T-cell (primary cell): ENCODE measurements at places on chromosomes 16 and 17. TPM values are rescaled to one million over a fixed set of nuclear protein-coding genes. Genes with fewer than 3 reads are reported as not detected.

Gene CDRT15L2
- total RNA-seq = not detected

Gene CBFA2T3
- 2.1 TPM for total RNA-seq

Gene KRTAP3-1
- not detected for total RNA-seq

- no peaks in the 10 kb centered on the region for H3K4me1 ChIP-seq
- no peak overlapping the region for H3K4me3 ChIP-seq
These were observed 93.6 kb upstream of the DYNLRB2 start for GRCh38 chr16:80447241-80447640.

- H3K4me1 ChIP-seq = no peaks in the 10 kb centered on the region
- no peak for DNase-seq
- H3K27me3 ChIP-seq = no peaks in the 10 kb centered on the region
- no peak overlapping the region for H3K27ac ChIP-seq
These were observed 53.6 kb downstream of the TEX2 start for GRCh38 chr17:64209356-64209941.

DNA sequence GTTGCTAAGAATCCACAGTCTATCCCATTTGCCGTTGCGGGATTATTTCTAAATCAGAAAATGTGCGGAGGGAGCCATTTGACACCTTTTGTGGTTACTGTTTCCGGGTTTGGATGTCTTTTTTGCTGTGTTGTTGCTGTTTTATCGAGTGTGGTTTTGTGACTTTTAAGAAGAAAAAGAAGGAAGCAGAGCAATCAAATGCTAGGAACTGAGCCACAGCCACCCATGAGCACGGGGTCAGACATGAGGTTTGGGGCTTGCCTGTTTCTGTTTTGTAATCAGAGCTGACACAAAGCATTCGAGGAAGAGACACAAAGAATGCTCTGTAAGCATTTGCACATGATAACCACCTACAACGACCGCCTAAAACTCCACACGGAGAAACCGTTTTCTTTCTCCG is 53.1 kb upstream of the CHMP6 start:
- no peaks in the 10 kb centered on the region for H3K27me3 ChIP-seq
- H3K36me3 ChIP-seq = peaks cover 16% of the 10 kb centered on the region
- H3K27ac ChIP-seq = peak overlapping the region; percentile 21
- peaks cover 17% of the 10 kb centered on the region for H3K4me1 ChIP-seq
- H3K4me3 ChIP-seq = no peak overlapping the region

DNA sequence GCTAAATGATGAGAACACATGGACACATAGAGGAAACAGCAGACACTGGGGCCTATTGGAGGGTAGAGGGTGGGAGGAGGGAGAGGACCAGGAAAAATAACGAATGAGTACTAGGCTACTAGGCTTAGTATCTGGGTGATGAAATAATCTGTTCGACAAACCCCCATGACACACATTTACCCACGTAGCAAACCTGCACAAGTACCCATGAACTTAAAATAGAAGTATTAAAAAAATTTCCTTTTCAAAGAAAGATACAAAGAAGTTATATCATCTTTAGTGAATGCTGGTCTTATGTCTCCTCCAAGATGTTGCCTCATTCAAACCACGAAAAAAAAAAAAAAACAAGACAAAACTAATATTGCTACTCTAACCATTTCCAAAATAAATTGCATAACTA is 31.7 kb downstream of the MBTD1 start:
- H3K4me3 ChIP-seq = no peak overlapping the region
- no peak overlapping the region for H3K27ac ChIP-seq
- no peaks in the 10 kb centered on the region for H3K36me3 ChIP-seq
- H3K4me1 ChIP-seq = no peaks in the 10 kb centered on the region
- DNase-seq = no peak
- H3K27me3 ChIP-seq = no peaks in the 10 kb centered on the region

GRCh38 chr17:9644910-9645751 is at the start of gene USP43:
Gene USP43, plus strand, starts transcription at chr17:9645517. Its CDS starts 116 bp downstream, at chr17:9645633.
- H3K27ac ChIP-seq = no peak within 1 kb of the TSS
- H3K27me3 ChIP-seq = peaks cover 41% of the 10 kb centered on the region
- H3K4me1 ChIP-seq = peaks cover 16% of the 10 kb centered on the region
- H3K36me3 ChIP-seq = no peaks in the 10 kb centered on the region
- no peak for DNase-seq

GRCh38 chr16:52114379-52114778 is 432.6 kb downstream of the TOX3 start:
- no peaks in the 10 kb centered on the region for H3K4me1 ChIP-seq
- H3K27me3 ChIP-seq = no peaks in the 10 kb centered on the region
- no peak overlapping the region for H3K4me3 ChIP-seq
- H3K36me3 ChIP-seq = no peaks in the 10 kb centered on the region

DNA sequence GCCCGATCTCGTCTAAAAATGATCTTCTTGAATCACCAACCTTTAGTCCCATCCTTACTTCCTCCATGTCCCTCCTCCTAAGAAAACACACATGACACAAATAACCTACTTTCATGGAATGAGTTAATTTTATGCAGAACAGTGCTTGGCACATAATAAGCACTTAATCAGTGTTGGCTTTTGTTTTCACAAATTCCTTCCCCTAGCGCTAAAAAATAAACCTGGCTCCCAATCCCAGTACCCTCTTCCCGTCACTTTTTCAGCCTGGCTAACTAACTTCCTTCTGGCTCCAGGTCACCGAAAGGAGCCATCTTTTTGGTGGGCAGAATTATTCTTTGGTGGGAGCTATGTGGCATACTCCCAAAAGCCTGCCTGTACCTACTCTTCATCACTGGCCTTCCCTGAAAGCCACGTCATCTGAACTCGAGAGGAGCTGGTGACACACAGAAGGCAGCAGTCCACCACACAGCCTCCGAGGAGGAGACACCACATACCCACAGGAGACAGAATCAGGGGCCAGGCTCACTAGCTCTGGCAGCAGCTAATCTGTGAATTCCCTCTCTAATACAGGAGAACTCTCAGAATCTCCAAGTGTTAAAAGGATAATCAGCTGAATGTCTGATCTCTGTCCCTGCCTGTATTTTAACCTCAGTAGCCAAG is 114.5 kb downstream of the SMG6 start:
- no peaks in the 10 kb centered on the region for H3K27me3 ChIP-seq
- H3K36me3 ChIP-seq = peaks cover 14% of the 10 kb centered on the region
- H3K27ac ChIP-seq = no peak overlapping the region
- no peak for DNase-seq
- no peak overlapping the region for H3K4me3 ChIP-seq

GRCh38 chr16:681746-682427 is 1.7 kb downstream of the STUB1 start:
- H3K4me3 ChIP-seq = no peak overlapping the region
- no peaks in the 10 kb centered on the region for H3K27me3 ChIP-seq
- no peak for DNase-seq
- H3K4me1 ChIP-seq = peaks cover 2% of the 10 kb centered on the region

GRCh38 chr17:38701504-38702165 is 3.4 kb upstream of the MLLT6 start:
- H3K27ac ChIP-seq = peak overlapping the region; percentile 98
- H3K4me3 ChIP-seq = peak overlapping the region; percentile 97
- DNase-seq = peak; percentile 70
- H3K4me1 ChIP-seq = peaks cover 12% of the 10 kb centered on the region

DNA sequence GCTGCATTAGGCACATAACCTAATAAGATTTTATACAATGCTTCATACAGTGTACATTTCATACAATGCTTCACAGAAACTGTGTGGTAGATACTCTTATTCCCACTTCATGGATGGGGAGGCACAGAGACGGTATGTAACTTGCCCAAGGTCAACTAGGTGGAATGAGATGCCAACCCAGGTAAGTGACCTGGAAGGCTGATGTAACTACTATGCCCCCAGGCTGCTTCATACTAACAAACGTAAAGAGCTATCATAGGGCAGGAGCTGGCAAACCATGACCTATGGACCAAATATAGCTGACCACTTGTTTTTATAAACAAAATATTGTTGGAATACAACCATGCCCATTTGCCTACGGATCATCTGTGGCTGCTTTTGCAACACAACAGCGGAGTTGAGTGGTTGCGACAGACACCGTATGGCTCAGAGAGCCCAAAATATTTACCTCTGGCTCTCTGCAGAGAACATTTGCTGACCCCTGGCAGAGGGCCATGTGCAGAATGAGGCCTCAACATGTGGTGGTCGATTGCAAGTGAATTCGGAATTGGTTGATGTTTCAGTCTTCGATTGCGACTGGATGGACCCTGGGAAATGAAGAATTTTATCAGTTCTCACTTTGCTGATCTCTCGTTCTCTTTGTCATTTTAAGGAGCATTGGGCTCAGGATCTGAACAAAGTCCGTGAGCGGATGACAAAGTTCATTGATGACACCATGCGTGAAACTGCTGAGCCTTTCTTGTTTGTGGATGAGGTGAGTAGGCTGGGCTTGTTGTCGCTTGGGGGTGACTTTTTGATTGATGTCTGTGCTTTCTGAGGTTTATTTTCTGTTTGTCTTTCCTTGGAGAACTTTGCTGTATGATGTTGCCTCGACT is 109.7 kb downstream of the PLCG2 start:
- no peak overlapping the region for H3K4me3 ChIP-seq
- H3K4me1 ChIP-seq = no peaks in the 10 kb centered on the region
- no peak overlapping the region for H3K27ac ChIP-seq
- DNase-seq = no peak
- no peaks in the 10 kb centered on the region for H3K27me3 ChIP-seq
- H3K36me3 ChIP-seq = no peaks in the 10 kb centered on the region

GRCh38 chr17:61218438-61218837 is 181.2 kb upstream of the TBX2 start:
- no peak overlapping the region for H3K4me3 ChIP-seq
- no peak overlapping the region for H3K27ac ChIP-seq
- no peaks in the 10 kb centered on the region for H3K36me3 ChIP-seq
- no peak for DNase-seq
- peaks cover 21% of the 10 kb centered on the region for H3K4me1 ChIP-seq

DNA sequence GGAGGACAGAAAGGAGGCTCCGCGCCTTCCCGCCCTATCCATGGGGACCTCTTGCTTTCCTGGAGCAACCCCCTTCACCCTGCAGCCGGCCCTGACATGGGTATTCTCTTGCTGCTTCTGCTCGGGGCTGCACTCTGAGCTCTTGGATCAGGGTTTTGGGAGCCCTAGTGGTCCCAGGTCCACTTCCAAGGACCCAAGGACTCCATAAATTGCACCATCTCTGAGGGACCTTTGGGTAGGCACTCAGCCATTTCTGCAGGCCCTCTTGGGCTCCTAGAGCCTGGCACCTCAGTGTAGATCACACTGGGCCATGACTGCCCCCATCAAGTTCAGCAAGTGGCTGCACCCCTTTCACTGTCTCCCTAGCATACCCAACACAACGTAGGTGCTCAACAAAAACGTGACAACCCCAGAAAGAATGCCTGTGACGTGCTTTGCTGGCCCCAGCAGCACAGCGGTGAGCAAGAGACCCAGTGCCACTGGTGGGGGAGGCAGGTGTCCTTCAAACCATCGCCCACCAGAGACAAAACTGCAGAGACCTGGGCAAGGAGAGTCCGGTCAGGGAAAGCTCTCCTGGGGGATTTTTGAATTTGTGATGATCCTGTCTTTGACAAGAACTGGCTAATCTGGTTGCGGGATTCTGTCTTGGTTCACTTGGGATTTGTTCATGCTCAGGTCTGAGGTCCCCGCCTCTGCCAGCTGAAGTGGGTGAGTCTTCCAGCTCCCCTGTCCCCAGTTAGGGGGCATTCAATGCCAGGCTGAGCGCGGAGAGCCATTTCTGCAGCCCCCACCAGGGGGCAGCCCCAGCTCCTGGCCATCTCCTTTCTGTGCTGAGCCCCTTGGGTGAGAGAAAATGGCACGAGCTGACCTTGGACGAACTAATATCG is 2.5 kb upstream of the RAB11FIP4 start:
- no peak overlapping the region for H3K27ac ChIP-seq
- no peaks in the 10 kb centered on the region for H3K36me3 ChIP-seq
- H3K27me3 ChIP-seq = peaks cover 51% of the 10 kb centered on the region
- H3K4me1 ChIP-seq = no peaks in the 10 kb centered on the region
- H3K4me3 ChIP-seq = no peak overlapping the region

DNA sequence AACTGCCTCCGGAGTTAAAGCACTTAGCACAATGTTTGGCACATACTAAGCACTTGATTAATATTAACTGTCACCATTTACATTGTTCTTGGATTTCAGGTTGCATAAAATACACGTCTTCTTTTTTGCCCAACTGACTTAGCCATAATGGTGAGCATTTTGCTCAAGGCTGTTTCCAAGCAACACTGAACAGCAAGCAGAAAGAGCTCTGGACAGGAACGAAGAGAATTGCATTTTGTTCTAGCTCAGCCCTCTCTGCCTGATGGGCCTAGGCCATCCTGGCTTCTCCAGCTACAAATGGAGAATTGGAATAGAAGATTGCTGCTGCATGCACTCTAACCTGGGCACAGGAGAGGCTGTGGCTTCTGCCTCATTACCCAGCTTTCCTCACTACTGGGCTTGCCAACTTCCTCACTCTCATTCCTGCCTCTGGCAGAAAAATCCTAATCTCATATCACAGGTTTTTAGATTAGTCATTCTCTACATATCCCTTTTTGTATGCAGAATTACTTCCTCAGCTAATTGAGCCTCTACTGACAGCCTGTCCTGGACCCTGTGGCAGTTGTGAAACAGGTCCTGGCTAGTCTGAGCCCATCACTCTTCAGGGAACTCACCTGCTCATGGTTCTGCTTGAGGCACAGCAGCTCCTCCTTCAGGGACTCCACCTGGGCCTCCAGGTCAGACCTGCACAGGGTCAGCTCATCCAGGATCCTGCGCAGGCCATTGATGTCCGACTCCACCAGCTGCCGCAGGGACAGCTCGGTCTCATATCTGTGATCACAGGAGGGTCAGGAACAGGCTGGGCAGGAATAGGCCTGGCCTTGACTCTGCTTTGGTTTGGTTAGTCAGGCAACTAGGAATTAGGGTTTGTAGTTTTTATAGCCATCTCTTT is 2.5 kb downstream of the KRT33A start:
- no peak overlapping the region for H3K4me3 ChIP-seq
- no peak for DNase-seq

- peaks cover 4% of the 10 kb centered on the region for H3K27me3 ChIP-seq
- no peaks in the 10 kb centered on the region for H3K4me1 ChIP-seq
- DNase-seq = no peak
- no peaks in the 10 kb centered on the region for H3K36me3 ChIP-seq
- no peak overlapping the region for H3K4me3 ChIP-seq
These were observed 60.6 kb downstream of the AIPL1 start for GRCh38 chr17:6374271-6374691.

- no peaks in the 10 kb centered on the region for H3K36me3 ChIP-seq
- peak; percentile 81 for DNase-seq
- H3K27ac ChIP-seq = no peak overlapping the region
These were observed 7.8 kb upstream of the PDK2 start for GRCh38 chr17:50087246-50087911.

GRCh38 chr16:51151435-51151960 is 428 bp upstream of the SALL1 start:
- peaks cover 2% of the 10 kb centered on the region for H3K4me1 ChIP-seq
- no peak for DNase-seq
- no peak overlapping the region for H3K4me3 ChIP-seq
- H3K36me3 ChIP-seq = no peaks in the 10 kb centered on the region
